ENCODE measurements at places on chromosomes 11 and 22.

GRCh38 chr11:64877390-64878222, 815 bp downstream of the EHD1 start:
- no peak for DNase-seq

GRCh38 chr11:18707811-18708340, 9.3 kb downstream of the TMEM86A start:
- DNase-seq = no peak

GRCh38 chr22:31036671-31037550, 44.2 kb upstream of the SMTN start:
- no peak for DNase-seq

DNA sequence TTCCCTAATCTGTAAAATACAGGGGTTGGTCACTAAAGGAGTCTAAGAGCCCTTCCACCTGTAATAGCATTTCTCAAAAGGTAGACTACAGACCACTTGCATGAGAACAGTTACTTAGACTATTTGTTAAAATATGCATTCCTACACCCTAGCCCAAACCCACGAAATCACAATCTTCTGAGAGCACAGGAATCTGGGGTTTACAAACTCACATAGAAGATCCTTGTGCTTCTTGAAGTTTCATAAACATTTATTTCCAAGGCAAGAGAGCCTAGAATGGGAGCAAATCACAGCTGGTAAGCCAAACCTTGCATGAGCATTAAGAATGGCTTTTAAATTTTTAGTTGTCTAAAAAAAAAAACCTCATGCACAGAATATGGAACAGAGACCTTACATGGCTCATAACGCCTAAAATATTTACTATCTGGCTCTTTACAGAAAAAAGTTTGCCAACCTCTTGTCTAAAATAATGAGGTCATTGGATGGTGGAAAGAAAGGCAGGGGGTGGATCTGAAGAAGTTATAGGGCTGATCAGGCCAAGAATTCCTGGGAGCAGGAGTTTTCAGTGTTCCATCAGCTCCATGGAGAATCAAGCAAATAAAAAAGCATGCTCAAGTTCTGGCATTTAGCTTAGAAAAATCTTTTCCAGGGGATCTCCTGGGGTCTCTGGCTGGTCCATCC, 133.4 kb downstream of the CCDC34 start:
- no peak for DNase-seq

DNA sequence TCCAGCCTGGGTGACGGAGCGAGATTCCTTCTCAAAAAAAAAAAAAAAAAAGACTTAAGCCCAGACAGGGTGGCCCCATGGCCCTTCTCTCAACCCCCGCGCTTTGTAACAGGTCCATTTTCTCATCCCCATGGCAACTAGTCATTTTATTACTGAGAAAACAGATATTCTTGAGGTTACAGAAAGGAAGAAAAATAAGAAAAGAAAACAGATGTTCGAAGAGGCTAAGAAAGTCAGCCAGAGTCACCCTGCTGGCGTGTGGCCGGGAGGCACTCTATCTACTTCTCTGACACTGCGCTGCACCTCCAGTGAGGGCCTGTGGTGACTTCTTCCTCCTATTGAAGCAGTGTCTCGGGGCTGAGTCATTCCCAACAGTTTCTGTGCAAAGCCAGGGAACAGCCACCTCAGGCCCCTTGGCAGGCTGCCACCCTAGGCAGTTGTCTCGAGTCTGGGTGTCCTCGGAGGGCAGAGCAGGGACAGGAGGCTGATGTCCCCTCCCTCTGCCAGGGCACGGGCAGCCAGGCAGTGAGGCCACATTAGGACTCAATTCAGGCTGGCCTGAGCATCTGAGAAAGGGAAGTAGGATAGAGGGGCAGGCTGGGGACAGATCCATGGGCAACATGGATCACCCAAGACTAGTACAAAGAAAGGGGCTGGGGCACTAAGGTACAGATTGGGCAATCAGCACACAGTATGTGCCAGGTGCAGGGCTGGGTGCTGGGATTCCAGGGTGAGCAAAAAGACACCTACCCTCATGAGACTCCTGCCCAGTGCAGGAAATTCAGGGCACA, 16.4 kb upstream of the SYVN1 start:
- DNase-seq = no peak

DNA sequence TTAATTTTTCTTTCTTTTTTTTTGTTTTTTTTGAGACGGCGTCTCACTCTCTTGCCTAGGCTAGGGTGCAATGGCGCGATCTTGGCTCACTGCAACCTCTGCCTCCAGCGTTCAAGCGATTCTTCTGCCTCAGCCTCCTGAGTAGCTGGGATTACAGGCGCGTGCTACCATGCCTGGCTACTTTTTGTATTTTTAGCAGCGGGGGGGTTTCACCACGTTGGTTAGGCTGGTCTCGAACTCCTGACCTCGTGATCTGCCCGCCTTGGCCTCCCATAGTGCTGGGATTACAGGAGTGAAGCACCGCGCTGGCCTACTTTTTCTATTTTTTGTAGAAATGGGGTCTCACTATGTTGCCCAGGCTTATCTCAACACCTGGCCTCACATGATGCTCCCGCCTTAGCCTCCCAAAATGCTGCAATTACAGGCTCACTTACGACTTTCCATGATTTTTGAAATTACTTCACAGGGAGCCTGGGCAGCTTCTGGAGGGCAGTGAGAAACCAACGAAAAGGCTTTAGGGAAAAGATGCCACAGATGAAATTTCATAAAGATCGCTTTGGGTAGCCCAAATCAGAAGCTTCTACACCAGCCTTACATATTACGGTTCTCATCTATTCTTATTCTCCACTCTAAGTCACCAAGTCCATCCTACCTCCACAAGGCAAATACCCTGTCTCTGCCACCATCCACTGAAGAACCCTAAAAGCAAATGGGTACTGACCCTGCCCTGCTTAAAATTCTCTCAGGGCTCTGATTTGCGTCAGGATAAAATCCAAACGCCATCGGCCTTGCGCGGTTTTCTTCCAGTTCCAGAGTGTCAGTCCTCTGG, 866 bp upstream of the RRM1 start:
- DNase-seq = no peak

DNA sequence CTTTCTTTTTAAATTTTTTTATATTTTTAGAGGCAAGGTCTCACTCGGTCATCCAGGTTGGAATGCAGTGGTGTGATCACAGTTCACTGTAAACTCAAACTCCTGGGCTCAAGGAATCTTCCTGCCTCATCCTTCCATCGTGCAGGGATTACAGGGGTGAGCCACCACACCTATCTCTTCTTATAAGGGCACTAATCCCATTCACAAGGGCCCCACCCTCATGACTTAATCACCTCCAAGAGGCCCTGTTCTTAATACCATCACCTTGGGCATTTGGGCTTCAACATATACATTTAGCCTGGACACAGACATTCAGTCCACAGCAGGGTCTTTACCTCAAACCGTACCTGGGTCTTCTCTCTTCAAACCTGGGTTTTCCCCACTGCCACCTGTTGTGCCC, 4.5 kb upstream of the GTSE1 start:
- DNase-seq = no peak

DNA sequence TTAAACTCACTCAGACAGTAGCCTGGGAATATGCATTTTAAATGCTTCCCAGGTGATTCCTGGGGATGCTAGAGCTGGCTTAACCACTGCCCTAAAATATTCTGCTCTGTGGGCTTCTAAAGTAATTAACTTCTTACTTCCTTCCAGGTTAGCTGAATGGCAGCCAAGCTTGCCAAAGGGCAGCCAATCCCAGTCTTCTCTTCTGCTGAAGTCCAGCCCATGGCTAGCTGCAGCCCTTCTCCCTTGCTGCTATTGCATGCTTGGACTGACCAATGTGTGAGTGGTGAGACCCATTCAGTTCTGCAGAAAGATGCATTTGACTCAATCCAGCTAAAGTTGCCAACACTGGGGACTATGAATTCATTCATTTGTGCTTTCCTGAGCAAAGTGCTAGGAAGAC, 411.9 kb downstream of the SOX6 start:
- no peak for DNase-seq

DNA sequence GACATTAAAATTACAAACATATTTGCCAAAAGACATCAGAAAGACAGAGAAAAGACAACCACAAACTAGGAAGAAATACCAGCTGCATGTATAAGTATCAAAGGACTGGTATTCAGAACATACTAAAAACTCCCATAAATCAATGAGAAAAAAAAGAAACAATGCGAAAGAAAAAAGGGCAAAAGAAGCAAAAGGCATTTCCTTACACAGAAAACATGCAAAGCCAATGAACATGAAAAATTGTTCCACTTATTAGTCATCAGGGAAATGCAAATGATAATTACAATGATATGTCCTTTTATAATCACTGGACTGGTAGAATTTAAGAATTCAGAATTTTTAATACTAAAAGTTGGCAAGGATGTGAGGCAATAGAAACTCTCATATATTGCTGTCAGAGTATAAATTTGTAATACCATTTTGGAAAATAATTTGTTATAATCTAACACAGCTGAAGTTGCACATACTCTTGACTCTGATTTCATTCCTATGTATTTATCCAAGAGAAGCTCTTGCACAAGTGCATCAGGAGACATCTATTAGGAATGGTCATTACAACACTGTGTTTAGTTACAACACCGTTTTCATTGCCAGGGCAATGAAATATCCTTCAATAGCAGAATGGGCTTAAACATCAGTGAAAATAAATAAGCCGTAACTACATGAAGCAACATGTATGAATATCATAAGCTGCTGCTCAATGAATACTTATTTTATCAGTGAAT, 279.7 kb downstream of the SWAP70 start:
- DNase-seq = no peak
